Stimulated activated CD8-positive, alpha-beta memory T cell treated with anti-CD3 and anti-CD28 coated beads, Interleukin-4, amount 100 ng/mL, for 1 hour (primary cell): ENCODE measurements at places on chromosomes 2 and 18.

DNA sequence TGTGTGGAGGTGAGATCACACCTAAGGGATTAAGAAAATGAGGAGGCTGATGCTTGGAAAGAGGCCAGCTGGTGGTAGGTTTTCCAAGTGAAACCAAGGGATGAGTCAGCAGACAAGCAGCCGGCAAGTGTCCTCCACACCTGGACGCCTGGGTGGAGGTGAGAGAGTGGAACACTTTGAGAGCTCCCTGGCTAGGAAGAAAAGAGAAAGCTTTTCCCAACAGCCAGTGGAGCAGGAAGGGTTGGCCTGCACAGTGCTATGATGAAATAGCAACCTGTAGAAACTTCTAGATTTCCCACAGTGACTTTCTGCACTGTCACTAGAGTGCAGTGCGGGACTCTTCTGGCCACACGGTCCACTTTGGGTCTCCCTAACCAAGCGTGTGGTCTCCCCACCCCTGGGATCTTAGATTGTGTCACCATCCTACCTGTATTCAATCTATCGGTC is 19.6 kb upstream of the IL37 start:
- no peak for DNase-seq

- no peak for DNase-seq
Measured at GRCh38 chr18:58691256-58691655, 20.0 kb downstream of the MALT1 start.

DNA sequence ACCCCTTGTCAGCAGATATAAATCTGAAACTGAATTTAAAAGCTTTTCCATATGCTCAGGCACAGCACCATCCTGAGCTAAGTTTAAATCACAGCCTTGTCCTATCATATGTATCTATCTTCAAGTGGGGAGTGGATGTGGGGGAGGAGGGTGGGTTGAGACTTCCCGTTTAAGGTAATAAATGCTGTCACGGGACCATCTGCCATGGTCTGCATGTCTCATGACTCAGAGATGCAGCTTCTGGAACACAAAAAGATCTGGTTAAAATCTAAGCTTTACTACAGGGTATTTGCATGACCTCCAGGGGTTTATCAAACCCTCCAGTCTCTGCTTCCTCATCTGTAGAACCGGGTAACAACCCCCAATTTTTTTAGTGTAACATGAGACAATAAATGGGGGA is 377.7 kb upstream of the ST6GAL2 start:
- DNase-seq: no peak

DNA sequence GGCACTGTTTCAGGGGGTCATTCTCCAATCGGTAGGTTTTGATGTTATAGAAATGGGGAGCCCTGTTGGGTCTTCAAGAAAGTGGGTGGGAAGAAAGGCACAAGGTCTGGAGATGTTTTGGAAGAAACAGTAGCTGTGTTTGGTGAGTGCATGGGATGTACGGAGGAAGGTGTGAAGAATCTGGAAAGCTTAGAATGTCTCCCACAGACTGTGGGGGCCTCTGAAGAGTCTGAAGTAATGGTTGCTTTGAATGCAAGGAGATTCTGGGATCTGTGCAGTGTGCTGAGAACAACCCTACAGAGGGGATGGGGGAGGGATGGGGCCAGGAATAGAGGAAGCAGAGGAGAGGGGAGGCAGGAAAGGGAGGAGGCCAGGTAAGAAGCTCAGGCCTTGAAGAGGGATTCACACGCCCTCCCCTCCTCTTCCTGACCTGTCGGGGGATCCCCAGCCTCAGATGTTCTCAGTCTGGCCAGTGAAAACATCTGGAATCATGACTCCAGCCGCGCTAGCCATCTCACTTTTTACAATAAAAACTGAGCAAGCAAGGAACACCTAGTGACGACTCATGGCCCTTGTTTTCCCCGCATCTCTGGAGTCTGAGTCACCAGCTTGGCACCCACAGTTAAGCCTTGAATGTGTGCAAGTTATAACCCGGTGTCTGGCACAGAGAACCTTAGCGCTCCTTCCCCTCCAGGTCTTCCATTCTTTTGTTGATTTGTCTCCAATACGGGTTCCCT is 74.2 kb downstream of the SH3BP4 start:
- DNase-seq: no peak

- no peak for DNase-seq
Measured at GRCh38 chr2:137928547-137929518, 35.4 kb upstream of the HNMT start.

GRCh38 chr18:36465970-36466369 is 168.5 kb downstream of the FHOD3 start:
- no peak for DNase-seq

DNA sequence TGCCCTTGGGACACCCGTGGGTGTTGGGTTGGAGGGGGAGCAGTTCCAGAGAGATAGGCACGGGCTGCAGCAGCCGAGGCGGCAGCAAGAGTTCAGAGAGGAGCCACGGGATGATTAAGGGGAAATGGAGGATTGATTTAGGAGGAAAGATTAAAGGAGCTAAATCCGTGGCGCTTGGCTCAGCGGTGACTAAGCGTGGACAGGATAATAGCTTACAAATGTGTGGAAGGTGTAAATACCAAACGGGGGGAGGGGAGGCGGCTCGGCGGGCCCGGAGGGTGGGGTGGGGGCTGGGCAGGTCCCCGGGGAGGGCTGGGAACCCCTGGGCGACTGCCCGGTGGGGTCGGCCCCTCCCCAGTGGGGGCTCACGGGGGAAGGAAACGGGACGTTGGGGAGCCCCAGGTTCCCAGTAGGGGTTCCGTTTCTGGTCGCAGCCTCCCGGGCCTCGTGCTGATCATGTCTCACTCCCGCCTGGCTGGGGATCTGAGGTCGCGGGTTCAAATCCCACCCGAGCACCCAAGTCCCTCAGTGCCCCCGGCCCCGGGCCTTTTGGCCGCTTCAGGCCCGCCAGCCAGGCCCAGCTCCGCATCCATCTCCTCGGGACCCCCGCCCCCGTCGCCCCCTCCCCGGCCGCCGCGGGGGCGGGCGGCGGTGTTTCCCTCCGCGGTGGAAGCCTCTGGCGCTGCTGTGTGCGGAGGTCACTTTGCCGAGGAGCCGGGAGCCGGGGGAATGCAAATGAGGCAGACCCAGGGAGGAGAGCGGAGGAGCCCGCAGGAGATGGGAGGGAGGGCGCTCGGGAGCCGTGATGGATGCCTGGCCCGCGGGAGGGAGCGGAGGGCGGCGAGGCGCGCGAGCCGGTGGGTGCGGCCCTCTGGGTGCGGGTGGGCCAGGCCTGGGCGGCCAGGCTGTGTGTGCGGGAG is 8.1 kb downstream of the ASIC4 start:
- DNase-seq: no peak

DNA sequence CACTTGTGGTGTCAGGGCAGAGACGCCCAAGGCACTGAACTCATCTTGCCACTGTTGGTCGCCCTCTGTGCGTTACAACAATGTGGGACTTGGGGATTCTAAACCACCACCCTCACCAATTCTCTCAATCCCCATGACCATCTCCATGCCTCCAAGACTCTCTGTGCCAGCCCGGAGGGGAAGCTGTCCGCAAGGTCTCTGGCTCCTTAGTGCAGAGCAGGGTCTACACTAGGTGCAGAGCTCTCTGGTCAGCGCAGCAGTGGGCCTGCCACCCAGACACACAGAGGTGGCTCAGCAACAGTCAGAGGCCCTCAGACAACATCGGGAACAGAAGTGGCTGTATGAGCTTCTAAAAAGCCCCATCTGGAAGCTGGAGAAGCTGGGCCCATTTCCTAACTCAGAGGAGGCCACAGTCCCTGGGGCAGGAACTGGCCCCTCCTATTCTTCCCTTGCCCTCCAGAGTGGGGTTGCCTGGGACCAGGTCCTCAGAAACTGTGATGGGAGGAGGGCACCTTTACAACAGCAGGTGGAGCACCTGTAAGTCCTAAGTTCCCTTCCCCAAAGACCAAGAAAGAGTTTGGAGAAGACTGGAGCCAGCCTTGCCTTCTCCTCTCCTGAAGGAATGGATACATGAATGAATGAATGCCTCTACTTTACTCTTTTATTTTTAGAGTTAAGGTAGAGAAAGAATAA is 37.7 kb downstream of the SERTAD2 start:
- DNase-seq: no peak

DNA sequence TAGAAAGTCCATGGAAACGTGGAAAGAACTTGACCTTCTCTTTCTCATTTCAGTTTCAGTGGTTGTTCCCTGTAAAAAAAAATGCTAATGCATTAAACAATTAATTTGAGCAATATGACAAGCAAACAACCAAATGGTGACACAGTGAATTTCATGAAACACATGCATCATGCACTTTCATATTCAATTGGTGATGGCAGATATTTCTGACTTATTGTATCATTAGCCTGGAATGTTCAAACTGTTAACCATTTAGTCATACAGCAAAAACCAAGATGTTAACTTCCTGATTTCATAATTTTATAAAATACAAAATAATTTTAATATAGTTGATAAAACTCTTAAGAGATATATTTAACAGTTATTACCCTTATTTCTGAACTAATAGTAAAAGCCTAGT is 85.5 kb downstream of the SCN1A start:
- no peak for DNase-seq

DNA sequence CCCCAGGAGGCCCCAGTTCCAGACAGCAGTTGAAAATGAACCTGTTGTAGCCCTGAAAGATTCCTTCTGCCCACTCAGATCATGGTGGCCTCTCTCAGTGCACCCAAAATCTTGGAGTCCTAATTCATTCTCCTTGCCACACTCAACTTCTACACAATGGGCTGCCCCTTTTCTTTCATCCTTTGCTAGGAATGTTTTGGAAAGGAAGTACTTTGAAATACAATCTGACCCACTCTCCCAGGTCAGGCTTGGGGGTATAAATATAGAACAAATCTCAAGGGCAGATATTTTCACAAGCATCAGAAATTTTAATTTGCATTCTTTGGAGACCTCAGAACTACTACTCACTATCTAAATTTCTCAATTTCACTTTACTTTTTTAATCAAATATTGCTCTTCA is 103.2 kb upstream of the SH3BP4 start:
- no peak for DNase-seq

DNA sequence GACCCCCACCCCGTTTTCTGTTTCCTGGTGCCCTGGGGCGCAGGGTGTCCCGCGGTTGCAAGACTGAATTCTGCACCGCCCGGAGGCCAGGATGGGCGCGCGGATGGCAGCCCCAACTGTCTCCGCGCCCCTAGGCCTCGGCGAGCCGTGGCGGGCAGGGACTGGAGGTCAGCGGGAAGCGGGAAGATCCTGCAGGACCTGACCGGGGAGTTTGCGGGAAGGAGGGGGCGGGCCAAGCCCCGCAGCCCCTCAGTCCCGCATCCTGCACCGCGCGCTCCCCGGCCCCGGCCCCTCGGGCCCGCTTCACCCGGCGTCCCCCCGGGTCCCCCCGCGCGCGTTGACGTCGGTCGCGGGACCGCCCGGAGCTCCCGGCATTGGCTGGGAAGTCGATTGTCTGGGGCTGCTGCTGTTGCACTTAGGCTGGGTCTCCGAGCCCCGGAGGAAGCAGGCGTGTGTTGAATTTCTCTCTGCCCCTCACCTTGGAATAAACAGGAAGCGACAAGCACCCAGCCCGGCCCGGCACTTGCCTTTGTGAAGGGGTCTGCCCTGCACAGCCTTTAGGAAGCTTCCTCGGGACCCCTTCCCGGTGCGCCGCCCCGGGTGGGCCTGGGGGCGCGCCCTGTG is at the start of gene LDLRAD4:
Gene LDLRAD4, plus strand, starts transcription at position 393 of the 624 bp plus-strand sequence.
- DNase-seq: no peak

GRCh38 chr2:119864318-119864717 is 104.6 kb downstream of the PTPN4 start:
- no peak for DNase-seq

DNA sequence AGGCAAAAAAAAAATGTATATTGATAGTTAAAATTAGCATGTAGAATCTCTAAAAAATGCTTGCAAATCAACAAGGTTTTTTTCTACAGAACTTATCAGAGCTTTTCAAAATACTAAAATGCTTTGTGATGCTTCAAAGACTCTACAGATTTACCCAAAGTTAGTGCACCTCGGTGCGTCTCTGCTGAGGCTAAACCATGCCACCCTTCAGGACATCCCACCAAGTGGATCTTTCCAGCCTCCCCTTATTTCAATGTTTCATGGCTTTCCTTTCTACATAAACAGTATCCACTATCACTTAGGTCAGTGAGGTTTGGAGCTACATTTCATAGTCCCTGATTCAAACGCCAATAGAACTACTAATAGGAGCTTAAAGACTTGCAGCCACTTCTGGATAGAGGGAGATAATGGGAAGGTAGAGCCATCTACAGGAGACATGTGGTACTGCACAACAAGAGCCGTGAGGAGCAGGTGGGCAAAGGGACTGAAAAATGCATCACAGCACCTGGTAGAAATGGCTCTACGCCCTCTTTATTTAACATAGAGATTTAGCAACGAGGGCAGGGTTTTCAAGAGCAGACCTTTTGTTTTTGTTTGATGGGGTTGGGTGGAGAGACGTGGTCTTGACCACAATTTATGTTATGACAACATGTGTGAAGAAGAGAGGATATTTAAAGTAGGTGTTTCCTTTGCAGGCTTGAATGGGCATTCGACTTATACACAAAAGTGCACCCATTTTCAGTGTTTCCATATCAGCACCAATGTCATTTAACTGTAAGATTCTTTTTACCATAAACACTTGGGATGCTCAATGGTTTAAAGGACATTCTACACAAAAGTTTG is 56.1 kb upstream of the SLC35G4 start:
- no peak for DNase-seq

DNA sequence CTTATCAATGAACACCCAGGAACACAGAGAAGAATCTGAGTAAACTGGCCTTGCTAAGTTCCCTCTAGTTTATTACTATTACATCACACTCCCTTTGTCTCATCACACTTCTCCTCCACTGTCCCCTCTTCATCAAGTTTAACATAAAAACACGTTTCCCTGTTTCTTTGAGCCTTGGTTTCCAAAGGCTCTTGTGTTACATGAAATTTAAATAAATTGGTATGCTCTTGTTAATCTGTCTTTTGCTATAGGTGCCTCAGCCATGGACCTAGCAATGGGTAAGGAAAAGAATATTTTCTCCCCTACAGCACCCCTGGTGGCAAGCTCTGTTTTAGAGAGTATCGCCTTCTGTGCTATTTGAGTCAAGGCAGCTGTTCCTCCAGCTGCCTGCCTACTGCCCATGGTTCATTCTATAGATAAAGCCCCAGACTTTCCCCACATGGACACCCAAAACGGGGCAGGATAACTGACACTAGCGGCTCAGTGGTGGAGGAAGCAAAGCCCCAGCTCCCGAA is 31.8 kb downstream of the TGIF1 start:
- no peak for DNase-seq

- no peak for DNase-seq
Measured at GRCh38 chr2:38763228-38763627, 12.1 kb upstream of the SRSF7 start.
